ENCODE measurements at places on chromosomes 13 and 19. TPM values are rescaled to one million over a fixed set of nuclear protein-coding genes. Genes with fewer than 3 reads are reported as not detected.

The RBM42 gene
- 199 TPM for total RNA-seq

The ZNF699 gene
- total RNA-seq = 1.2 TPM

The MUC16 gene
- total RNA-seq = not detected

The PSG2 gene
- not detected for total RNA-seq

The MCEMP1 gene
- total RNA-seq = not detected

The ASF1B gene
- 33.8 TPM for total RNA-seq

Data from A549 treated with ZK216348 at 1 μM for 4 hours (cell line).